Activated naive CD8-positive, alpha-beta T cell treated with anti-CD3 and anti-CD28 coated beads for 36 hours (primary cell): ENCODE measurements at places on chromosomes 5 and 9. TPM values are rescaled to one million over a fixed set of nuclear protein-coding genes. Genes with fewer than 3 reads are reported as not detected.

The SLC36A3 gene
- total RNA-seq: not detected

The CD180 gene
- total RNA-seq: not detected

The TEK gene
- not detected for total RNA-seq

The SPATA31D3 gene
- not detected for total RNA-seq

The PCA3 gene
- total RNA-seq: not detected

GRCh38 chr9:77887662-77888061 lies 143.9 kb downstream of the GNAQ start:
- DNase-seq: no peak

GRCh38 chr5:180523629-180524466 lies 29.7 kb downstream of the CNOT6 start:
- DNase-seq: no peak

DNA sequence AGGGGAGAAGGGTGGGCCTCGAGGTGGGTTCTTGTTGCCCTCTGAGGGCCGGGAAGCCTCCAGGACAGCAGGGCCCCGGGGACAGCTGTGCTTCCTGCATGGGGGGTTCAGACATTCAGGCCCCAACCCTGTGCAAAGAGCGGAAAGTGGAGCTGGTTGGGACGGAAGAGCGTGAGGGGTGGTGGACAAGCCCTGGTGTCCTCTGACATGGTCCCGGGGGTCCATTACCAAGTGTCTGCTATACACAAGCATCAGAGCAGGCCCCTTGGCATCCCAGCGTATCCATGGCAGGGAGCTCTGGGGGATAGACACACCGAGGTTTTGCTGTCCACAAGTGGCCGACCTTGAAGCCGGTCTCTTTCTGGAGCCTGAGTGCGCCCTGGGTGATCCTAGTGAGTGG lies 9.3 kb downstream of the PLPP7 start:
- DNase-seq: no peak

GRCh38 chr9:112166176-112167140 lies 8.6 kb downstream of the SUSD1 start:
- no peak for DNase-seq

DNA sequence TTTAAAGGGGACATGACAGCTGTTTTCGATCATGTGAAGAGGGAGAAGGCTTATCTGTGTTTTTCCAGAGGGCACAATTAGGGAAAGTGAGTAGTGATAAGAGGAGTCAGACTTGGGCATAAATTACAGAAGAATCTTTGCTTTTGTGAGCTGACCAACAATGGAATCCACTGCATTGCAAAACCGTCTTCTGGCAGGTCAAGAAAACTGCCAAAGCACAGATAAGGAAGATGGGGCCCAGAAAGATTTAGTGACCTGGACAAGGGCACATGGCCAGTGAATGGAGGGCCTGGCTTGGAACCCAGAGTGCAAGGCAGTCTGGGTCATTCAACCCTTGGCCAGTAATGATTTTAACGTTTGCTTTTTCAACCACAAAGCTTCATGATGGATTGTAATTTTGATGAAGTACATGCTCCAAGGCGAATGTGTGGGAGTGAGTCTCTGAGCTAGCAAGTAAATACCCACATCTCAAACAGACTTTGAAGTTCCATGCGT lies 153.2 kb upstream of the MAST4 start:
- no peak for DNase-seq

GRCh38 chr5:141382469-141383294 lies at the start of gene PCDHGA7:
Gene PCDHGA7 (plus strand): TSS chr5:141382742. CDS start chr5:141382900, 158 bp downstream.
- no peak for DNase-seq

GRCh38 chr9:16726718-16727451 lies 143.6 kb downstream of the BNC2 start:
- peak; percentile 12 for DNase-seq

DNA sequence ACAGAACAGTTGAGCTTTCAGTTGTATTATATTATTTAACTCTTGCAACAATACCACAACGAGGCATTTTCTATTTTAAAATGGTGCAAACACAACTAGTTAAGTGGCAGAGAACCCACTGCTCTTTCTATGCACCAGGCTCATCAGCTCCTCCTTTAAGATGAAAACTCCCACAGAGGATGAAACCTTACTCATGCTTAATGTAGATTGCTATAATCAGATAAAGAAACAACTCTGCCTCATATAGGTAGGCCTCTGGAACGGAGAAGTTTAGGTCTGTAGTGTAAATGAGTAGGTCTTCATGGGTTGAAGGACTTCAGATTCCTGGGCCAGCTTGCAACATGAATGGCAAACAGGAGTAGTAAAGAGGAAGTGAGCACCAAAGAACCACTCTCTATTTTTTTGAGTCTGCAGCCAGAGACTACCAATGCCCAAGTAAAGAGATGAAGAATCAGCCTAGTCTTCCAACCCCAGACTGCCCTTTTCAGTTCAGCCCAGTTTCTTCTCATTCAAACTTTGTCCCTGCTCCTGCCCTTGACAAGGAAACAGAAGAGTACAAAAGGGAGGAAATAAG lies 33.9 kb downstream of the HACD4 start:
- no peak for DNase-seq

GRCh38 chr9:89179895-89180734 lies 1.5 kb upstream of the SHC3 start:
- peak; percentile 71 for DNase-seq

GRCh38 chr5:154778534-154778933 lies 23.4 kb downstream of the LARP1 start:
- no peak for DNase-seq

GRCh38 chr5:33631786-33632185 lies 191.0 kb downstream of the TARS1 start:
- no peak for DNase-seq
